Esophagus muscularis mucosa (tissue), 4 donors: ENCODE measurements at places on chromosomes 3 and 15. TPM values are rescaled to one million over a fixed set of nuclear protein-coding genes. Genes with fewer than 3 reads are reported as not detected.
A peak's percentile ranks its signal among the peaks of the same experiment; 100 is the strongest.

HEMK1 gene
- total RNA-seq: 5.7 TPM

- no peak overlapping the region for H3K27ac ChIP-seq
- H3K4me1 ChIP-seq: no peaks in the 10 kb centered on the region
- H3K4me3 ChIP-seq: no peak overlapping the region
- H3K36me3 ChIP-seq: no peaks in the 10 kb centered on the region
- no peaks in the 10 kb centered on the region for H3K27me3 ChIP-seq
Observed at GRCh38 chr15:48040166-48040817, 80.5 kb upstream of the SLC24A5 start.

DNA sequence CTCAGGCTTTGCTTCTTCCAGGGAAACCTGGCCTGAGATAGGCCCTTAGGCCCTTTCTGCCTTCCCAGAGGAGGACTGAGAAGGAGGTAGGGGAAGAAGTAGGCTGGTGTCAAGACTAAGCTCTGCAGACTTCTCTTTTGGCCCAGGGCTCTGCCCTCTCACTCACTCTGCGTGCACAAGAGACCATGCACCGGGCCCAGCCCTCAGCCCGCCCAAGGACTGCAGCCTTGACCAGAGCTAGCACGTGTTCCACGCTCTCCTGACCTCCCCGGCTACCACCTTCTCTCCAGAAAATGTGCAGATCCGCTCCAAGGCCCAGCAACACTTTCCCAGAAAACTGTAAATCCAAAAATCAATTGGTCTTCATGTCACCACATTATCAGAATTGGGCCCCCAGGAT lies 59.8 kb downstream of the SEMA5B start:
- no peak for DNase-seq
- H3K27me3 ChIP-seq: no peaks in the 10 kb centered on the region
- peaks cover 16% of the 10 kb centered on the region for H3K4me1 ChIP-seq
- H3K36me3 ChIP-seq: no peaks in the 10 kb centered on the region
- no peak overlapping the region for H3K4me3 ChIP-seq

DNA sequence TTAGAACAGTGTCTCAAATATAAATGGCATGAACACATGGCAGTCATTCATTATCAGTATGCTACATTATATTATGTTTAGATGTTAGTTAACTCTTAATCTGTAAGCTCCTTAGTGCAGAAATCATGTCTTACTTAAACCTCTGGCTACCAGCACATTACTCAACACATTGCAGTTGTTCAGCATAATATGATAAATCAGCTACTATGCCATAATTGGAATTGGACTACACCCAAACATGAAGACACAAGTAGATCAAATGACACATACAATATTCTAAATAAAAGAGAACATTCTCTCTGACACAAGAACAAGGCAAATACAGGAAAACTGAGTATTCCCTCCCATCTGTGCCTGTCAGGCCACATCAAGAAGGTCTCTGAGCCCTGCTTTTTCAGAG lies 116.1 kb downstream of the PCCB start:
- H3K36me3 ChIP-seq: peaks cover 30% of the 10 kb centered on the region
- no peaks in the 10 kb centered on the region for H3K4me1 ChIP-seq
- no peak overlapping the region for H3K4me3 ChIP-seq
- H3K27ac ChIP-seq: no peak overlapping the region
- no peaks in the 10 kb centered on the region for H3K27me3 ChIP-seq

CAMK1 gene
- 78.9 TPM for total RNA-seq

- H3K27me3 ChIP-seq: no peaks in the 10 kb centered on the region
- peak overlapping the region; percentile 96 for H3K27ac ChIP-seq
- no peak overlapping the region for H3K4me3 ChIP-seq
- peaks cover 80% of the 10 kb centered on the region for H3K4me1 ChIP-seq
Observed at GRCh38 chr3:57952208-57952631, 56.0 kb upstream of the FLNB start.

DNA sequence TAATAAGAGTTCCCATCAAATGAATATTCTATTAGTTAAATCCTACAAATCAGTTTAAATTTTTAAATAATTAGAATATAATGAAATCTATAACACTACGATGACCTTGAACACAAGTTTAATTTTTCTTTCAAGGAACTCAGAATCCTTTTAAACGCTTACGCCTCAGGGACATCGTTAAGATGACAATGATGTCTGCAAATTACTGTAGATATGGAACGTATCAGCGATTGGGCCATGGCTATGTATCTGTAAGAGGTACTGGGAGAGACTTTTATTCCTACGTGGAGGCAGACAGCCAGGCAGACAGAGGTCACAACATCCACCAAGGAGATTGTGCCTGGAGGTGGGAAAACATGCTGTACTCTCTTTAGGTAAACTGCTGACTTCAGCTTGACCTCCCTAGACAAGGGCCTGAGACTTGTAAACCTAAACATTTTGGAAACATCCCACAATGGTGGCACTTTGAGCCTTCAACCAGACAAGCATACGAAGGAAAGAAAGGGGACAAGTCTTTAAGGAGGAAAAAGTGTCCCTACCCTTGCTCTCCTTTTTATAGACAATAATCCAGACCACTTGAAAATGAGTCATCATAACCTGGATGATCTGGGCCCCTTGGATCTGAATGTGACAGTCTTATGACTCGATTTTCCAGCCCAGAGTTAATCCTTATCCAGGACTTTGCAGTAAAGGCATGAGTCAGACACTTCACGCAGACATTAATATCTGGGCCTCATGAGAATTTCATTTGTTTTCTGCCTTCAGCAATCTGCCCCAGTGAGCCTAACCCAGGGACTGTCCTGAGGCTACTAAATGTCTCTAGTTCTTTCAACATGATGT lies 6.8 kb upstream of the LDHAL6B start:
- no peak overlapping the region for H3K4me3 ChIP-seq
- DNase-seq: no peak
- no peaks in the 10 kb centered on the region for H3K4me1 ChIP-seq
- no peak overlapping the region for H3K27ac ChIP-seq
- H3K36me3 ChIP-seq: peaks cover 36% of the 10 kb centered on the region
- no peaks in the 10 kb centered on the region for H3K27me3 ChIP-seq

NMNAT3 gene
- total RNA-seq: 10.7 TPM
